T-helper 2 cell (primary cell): ENCODE measurements at places on chromosomes 13 and 19.

DNA sequence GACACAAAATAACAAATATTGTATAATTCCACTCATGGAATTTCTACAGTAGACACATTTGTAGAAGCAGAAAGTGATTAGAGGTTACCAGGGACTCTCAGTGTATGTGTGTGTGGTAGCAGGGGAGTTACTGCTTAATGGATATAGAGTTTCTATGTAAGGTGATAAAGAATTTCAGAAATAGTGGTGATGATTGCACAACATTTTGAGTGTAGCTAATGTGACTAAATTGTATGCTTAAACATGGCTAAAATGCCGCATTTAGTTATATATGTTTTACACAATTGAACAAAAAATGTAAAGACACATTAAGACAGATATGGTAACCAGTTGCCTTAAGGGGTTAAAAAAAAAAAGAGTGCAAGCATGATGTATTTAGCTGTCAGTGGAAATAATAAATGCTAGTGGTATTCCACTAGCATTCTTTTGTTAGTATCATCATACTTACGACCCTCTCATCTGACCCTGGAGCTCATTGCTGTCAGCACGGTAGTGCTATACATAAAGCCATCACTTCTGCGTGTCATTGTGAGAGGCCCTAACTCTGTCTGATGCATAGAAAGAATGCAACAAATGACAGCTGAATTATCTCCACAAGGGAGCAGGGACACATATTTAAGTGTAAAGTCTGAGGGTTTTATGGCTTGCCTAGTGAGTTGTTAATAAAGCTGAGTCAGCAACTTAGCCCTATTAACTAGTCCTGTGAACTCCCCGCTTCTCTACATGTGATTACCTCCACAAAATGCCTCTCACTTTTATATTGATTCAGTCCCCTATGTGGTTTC, 134.1 kb upstream of the RXFP2 start:
- DNase-seq: no peak

- DNase-seq: no peak
Observed at GRCh38 chr13:27427641-27428040, 3.2 kb downstream of the GTF3A start.

- no peak for DNase-seq
Observed at GRCh38 chr13:100510208-100510957, 78.2 kb downstream of the GGACT start.

- no peak for DNase-seq
Observed at GRCh38 chr13:73069206-73069805, 10.5 kb downstream of the KLF5 start.

- no peak for DNase-seq
Observed at GRCh38 chr13:110418944-110419343, 111.9 kb downstream of the COL4A2 start.

DNA sequence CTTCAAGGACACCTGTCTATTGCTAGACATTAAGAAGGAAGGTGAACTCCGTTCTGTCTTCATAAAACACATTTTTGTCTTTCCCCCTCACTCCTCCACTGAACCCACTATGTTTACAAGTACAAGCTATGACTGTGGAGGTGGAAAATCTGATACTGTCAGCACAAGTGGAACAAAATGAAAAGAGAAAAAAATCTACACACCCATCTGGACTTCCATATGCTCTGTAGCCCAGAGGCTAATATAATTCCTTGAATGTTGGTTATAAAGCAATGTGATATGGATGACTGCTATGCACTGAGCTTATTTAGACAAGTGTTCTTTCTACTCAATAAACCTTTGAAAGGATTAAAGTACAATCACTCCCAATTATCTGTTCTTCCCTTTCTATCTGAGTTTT, 713.5 kb downstream of the DIAPH3 start:
- no peak for DNase-seq
